Camera-type eye (tissue), 1 donor: ENCODE measurements at places on chromosomes 16 and 17. TPM values are rescaled to one million over a fixed set of nuclear protein-coding genes. Genes with fewer than 3 reads are reported as not detected.

ZNF23 gene
- total RNA-seq, result 15.4 TPM

WNT9B gene
- total RNA-seq, result 0.16 TPM

NRN1L gene
- total RNA-seq, result 5.0 TPM

COTL1 gene
- total RNA-seq, result 65.5 TPM
